Stimulated activated CD4-positive, alpha-beta T cell treated with anti-CD3 and anti-CD28 coated beads, Interleukin-12 subunit alpha, Interleukin-12 subunit beta, amount 100 ng/mL, for 24 hours (primary cell): ENCODE measurements at places on chromosomes 12 and 14.

GRCh38 chr14:87049950-87050349 lies 943.0 kb downstream of the GALC start:
- DNase-seq = no peak

- no peak for DNase-seq
Measured at GRCh38 chr14:60840313-60840712, 105.8 kb downstream of the MNAT1 start.

GRCh38 chr14:74893614-74894091 lies 11.9 kb downstream of the DLST start:
- DNase-seq = no peak

DNA sequence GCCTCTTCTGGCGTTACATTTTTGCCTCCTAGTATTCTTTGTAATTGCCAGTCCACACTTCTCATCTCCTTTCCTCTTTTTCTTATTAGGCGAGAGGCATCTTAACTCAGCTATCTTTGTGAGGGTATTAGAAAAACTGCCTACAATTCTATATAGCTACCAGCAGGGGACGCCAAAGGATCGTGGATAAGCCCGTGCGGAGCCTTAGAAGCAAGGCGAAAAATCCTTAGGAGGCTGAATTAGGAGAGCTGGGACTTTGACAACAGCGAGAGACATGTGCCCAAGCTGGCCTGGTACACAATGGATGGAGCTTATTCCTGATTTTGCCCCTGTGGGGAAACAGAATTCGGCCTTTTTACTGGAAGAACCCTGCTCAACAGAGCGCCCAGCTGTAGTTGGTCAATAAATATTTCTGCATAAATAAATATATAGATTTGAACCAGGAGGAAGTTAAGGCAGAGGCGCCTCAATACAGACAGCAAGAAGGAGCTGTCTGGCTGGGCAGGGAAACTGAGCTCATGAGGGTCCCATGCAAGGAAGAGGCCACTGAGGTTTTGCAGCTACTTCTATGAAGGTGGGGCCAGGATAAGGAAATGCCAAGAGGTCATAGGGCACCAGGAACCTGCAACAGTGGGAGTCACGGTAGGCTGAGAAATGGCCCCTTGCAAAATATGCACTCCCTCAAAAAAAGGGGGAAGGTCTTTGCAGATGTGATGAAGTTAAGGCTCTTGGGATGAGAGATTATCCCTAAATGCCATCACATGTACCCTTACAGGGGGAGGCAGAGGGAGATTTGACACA lies 14.6 kb upstream of the RBM19 start:
- no peak for DNase-seq

DNA sequence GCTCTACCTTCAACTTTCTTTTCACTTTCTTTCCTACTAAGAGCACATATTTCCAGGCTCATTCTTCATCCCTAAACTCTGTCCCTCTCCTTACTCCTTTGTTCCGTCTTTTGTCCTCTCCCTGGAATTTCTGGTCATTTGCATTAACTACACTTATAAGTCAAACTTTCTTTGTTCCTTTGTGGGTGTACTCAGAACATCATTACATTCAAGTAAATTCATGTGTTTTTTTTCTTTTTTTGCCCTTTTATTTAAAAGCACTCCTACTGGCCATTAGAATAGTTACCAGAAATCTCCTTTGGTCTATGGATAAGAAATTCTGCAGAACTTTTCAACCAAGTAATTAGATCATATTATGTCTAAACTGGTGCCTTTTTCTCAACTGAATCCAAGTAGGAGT lies 802.6 kb downstream of the DIO2 start:
- no peak for DNase-seq

GRCh38 chr12:64610079-64610659 lies at the start of gene RASSF3:
RASSF3 (plus strand) TSS chr12:64610495; CDS start chr12:64610633, 138 bp downstream.
- peak; percentile 52 for DNase-seq

- DNase-seq = no peak
Measured at GRCh38 chr14:61225344-61225743, 55.8 kb downstream of the TMEM30B start.

- DNase-seq = no peak
Measured at GRCh38 chr12:13093191-13093847, 10.1 kb downstream of the GSG1 start.

DNA sequence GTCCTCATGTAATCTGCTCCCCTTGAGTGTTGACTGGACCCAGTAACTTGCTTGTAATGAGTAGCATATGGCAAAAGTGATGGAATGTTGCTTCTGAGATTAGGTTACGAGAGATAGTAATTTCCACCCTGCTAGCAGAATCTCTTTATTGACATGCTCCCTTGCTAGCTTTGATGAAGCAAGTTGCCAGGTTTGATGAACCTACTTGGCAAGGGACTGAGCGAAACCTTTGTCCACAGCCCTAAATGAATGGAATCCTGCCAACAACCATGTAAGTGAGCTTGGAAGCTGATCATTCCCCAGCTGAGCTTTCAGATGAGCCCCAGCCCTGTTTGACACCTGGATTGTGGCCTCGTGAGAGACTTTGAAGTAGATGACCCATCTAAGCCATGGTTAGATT lies 120.8 kb upstream of the PLXNC1 start:
- no peak for DNase-seq

GRCh38 chr14:61636291-61636690 lies 59.0 kb upstream of the HIF1A start:
- no peak for DNase-seq

DNA sequence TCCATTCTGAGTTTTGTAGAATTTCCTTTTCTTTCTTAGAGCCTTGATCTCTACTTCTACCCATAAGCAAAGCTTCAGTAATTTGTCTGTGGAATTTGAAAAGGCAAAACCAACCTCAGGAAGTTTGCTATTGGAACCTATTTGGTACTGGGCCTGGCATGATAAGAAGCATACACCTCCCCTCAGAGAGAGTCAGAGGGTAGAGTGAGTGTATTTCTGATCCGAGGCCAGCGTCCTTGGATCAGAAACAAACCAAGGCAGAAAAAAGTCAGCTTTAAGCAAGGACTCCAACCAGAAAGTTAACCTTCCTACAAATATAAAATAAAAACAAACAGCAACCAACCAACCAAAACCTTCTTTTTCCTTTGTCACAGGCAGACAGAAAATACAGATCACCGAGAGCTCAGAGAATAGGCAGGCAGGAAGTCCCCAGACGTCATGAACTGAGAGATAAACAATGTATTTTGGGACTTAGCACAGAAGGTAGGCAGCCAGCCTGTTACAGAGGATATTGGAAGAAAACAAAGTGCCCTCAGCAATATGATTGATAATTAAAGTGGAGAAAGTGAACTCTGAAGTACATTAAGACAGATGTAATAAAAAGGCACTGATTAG lies 141.5 kb downstream of the NEDD1 start:
- no peak for DNase-seq

GRCh38 chr12:124603831-124604251 lies 36.4 kb upstream of the NCOR2 start:
- no peak for DNase-seq

DNA sequence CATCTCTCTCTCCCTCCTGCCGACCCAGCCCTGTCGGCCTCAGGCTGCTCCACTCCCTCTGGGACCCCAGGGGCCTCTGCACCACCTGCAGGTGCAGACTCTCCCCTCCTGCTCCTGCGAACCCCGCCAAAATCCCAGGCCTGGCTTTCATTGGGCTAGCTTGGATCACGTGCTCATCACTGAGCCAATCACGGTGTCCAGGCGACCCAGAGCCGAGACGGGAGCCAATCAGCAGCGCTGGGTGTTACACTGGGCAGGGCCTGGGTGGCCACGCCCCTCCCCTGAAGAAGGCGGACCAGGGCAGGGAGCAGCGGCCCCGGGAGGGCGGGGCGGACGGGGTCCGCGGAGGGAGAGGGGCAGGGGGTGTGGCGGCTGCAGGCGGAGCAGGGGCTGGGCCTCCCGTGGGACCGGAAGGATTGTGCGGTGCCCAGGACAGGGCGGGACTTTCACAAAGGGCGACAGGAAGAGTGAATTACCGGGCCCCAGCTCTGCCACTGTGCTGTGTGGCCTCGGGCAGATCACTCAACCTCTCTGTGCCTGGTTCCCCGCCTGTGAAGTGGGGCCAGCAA lies 66.6 kb upstream of the FBRSL1 start:
- DNase-seq = no peak

DNA sequence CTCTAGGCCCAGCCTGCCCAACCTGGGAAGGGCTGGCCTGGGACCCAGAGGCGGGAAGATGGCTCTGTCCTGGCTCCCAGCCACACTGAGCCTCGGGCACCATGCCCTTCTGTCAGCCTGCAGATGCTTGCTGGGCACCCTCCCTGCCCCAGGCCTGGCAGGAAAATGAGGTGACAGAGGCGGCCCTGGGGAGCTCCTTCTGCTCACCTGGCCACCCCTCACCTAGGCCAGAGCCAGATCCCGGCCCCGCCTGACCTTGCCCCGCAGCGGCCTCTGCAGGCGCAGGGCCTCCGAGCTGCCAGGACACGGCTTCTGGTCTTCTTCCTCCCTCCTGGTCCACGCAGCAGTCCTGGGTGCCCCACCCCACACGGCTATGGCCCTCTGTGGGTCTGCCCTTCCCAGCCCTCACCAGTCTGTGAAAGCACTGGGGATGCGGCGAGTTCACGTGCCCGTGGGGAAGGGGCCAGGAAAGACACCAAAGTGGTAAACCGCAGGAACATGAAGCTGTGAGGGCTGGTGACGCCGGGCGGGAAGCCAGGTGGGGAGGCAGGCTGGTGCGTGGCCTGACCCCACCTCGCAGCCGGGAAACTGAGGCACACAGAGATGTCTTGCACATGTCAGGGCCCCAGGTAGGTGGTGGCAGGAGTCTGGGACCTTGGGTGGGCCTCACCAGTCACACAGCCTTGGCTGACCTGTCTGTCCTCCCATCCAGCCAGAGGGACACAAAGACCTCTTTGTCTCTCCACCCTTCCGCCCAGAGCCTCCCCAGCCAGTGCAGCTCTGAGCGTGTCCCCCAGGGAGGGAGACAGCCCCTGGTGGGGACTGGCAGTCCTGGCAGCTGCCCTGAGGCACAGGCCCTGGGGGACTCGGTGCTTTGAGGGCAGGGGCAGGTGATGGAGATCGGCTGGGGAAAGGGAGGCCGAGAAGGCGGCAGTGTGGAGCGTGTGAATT lies 12.8 kb downstream of the BAG5 start:
- no peak for DNase-seq

GRCh38 chr14:104795781-104796686 lies 486 bp upstream of the AKT1 start:
- no peak for DNase-seq

DNA sequence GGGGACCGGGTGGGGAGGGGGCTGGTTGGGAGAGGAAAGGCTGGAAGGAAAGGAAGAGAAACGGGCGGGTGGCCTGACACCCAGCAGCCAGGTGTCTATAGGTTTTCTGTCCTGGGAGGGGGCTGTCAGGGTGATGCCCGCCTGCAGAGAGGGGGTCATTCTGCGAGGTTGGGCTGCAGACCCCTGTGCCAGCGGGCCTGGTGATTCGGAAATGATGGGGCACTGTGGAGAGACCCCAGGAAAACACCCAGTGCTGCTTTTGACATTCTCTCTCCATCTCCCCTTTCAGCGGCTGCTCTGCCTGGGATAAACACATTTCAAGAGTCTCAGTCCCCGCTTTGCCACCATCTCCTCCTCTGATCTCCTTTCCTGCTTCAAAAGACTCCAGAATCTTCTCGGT lies 168.5 kb upstream of the RTL1 start:
- no peak for DNase-seq

DNA sequence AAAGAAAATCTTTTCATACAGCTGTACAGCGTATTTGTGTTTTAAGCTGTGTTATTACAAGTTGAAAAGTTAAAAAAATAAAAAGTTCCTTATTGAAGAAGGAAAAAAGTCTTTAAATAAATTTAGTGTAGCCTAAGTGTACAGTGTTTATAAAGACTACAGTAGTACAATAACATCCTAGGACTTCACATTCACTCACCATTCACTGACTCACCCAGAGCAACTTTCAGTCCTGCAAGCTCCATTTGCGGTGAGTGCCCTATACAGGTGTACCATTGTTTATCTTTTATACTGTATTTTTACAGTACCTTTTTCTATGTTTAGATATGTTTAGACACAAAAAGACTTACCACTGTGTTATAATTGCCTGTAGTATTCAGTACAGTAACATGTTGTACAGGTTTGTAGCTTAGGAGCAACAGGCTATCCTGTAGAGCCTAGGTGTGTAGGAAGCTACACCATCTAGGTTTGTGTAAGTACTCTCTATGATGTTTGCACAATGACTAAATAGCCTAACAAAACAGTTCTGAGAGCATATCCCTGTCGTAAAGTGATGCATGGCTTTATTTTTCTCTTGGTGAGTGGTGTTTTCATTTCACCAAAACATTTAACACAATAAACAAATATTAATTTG lies 275.2 kb downstream of the DACT1 start:
- DNase-seq = no peak

GRCh38 chr12:4044101-4044500 lies 170.9 kb upstream of the PARP11 start:
- DNase-seq = no peak

DNA sequence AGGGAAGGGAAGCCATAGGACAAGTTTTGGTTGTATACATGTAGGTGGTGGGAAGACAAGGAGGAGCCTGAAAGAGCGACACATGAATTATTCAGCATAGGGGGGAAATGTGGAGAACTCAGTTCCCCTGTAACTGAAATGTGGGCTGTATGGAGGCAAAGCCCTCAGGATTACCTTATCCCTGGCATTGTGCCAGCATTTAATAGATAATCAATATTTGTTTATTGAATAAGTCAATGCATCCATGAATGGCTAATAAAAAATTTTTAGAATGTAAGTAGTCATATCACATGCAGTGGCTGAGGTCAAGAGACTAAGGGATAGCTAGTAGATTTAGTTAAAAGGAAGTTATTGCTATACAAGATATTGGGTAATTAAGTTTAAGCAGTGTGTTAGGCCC lies 232.4 kb downstream of the SNAPC1 start:
- no peak for DNase-seq

DNA sequence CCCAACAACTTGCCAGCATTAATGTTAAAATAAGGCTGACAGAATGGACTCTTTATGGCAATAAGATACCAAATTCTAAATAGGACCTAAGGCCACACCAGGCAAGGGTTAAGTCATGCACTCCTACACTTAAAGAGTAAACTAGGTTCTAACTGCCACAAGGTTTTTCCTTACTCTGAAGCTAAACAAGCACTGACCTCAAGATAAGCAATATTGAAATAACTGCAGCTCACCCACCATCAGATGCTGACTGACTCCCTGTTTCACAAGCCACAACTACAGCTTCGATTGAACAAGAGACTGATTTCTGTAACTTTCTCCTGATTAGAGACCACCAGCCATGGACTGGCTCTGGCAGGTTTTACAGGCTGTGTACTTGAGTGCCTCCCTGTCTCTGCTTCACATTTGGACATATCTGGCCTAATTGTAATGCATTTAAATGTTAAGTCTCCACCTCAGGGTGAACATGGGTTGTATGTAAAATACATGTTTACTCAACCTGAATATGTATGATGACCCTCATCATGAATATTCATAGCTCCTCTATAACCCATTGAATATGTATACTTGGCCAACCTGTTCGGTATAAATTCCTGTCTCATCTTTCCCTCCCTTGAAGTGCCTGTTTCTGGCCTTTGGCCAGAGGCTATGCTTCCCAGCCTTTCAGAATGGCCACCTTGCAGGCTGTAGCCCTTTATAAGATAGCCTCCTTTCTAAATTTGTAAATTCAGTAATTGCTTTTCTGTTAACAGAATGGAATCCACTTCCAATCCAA lies 70.5 kb upstream of the DAAM1 start:
- DNase-seq = no peak
